ENCODE measurements at places on chromosomes 16 and 17.

DNA sequence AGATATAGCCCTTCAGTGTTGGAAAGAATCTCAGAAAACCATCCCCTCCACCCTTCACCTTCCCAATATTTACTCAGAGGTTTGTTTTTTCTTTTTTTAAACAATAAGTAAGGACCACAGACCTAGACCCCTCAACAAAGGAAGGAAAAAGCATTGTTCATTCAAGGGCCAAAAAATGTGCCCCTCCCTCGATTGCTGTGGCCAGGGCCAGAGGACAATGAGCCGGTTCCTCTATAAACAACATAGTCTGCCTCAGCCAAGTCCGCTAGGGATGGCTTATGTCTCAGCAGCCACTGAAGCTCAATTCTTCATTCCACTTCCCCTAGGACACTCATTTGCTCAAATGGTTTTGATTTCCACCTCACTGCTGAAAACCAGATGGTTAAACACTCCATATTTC lies 24.0 kb downstream of the TRIM16 start:
- no peak for DNase-seq

DNA sequence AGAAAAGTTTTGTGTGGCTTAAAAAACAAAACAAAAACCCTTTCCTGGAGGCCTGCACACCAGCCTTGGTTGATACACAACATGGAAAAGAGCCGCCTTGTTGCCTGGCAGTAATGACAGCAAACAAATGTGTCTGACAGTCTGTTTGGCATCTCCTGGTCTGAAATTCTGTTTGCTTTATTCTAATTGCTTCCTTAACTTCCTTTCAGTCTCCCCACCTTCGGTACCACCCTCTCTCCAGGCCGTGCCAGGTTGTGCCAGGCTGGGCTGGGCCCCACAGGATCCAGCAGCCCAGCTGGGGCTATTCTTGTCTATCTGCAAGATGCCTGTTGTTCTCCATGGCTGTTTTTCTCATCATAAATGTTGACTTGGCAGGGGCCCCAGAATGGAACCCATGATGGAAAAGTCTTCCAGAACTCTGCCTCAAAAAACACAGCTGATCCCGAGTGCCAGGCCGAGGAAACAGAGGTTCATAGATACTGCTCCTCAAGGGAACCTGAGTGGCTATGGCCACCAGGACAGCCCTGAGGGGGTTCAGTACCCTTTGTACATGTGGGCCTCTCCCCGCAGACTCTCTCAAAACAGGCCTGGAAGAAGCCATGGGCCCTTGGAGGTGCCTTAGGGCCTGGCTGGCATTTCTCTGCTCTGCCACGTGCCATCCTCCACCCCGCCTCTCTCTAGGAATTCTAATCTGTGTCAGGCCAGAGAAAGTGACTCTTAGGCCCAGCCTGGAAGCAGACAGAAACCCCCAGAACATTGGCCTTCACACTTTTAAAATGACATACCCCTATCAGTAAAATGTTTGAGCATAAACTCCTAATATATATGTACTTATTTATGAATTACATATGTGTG lies 50.5 kb downstream of the YPEL2 start:
- no peak for DNase-seq

DNA sequence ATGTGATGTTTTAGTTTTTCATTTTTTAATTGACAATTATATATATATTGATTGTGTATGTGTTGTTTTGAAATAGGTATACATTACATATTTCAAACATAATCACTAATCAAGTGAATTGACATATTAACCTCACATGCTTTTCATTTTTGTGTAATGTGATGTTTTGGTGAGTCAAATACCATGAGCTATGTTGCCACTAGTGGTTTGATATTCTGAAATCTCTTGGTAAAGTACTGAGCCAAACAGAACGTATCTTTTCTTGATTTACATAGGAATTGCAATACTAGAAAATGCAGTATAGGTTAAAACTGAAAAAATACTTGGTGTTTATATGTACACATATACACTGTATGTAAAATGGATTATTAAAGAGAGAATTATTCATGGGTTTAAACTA lies 65.2 kb upstream of the SIAH1 start:
- no peak for DNase-seq

DNA sequence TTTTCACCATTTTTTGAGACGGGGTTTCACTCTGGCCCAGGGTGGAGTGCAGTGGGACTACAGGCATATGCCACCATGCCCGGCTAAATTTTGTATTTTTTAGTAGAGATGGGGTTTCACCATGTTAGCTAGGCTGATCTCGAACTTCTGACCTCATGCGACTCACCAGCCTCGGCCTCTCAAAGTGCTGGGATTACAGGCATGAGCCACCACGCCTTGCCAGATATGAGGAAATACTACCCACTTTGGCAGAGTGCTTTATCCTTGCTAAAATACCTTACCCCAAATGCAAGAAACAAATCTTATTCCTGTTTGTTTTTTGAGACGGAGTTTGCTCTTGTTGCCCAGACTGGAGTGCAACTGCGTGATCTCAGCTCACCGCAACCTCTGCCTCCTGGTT lies 62.9 kb upstream of the MGAT5B start:
- no peak for DNase-seq

GRCh38 chr16:67196881-67197280 lies 2.0 kb upstream of the ELMO3 start:
- DNase-seq: no peak

GRCh38 chr17:48612854-48613691 lies 2.0 kb downstream of the HOXB8 start:
- peak; percentile 33 for DNase-seq

- DNase-seq: no peak
Observed at GRCh38 chr17:5304636-5305035, 22.6 kb downstream of the RABEP1 start.

- DNase-seq: no peak
Observed at GRCh38 chr17:61426482-61427304, 25.5 kb upstream of the TBX4 start.

GRCh38 chr17:28398280-28398981 lies 7.6 kb downstream of the SLC46A1 start:
- DNase-seq: no peak

- no peak for DNase-seq
Observed at GRCh38 chr17:13862346-13862745, 207.0 kb upstream of the COX10 start.

- DNase-seq: no peak
Observed at GRCh38 chr17:55394357-55395021, 27.1 kb downstream of the MMD start.

GRCh38 chr17:11880714-11881113 lies 116.6 kb downstream of the ZNF18 start:
- no peak for DNase-seq

DNA sequence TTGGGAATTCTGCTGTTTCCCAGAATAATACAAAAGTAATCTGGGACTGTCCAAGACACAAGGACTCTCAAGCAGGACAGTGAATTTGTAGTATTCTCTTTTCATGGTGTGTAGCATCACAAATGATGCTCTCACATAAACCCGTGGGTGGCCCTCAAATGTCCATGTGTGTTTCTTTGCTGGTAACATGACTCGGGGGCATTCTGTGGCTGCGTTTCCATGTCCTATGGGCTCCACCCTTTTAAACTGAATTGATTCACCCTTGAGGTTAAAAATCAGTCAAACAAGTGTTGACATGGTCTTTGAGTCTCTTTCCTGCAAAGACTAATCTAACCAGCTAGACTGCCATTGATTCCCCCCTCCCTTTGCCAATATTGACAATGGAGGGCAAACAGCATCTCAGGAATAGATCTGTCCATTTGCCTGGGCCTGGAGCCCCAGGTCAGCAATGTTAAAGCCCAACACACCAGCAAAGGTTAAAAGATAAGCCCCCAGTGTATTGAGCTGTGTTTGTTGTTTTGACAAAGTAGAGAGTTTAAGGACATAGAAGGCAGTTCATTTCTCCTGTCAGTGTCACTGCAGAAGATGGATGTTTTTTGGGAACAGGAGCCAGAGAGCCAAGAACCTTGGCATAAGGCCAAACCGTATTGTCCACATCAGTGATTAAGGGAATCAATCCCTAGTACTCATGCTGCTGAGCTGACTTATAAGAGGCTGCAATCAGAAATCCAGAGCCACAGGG lies 117.1 kb upstream of the COX10 start:
- DNase-seq: no peak

DNA sequence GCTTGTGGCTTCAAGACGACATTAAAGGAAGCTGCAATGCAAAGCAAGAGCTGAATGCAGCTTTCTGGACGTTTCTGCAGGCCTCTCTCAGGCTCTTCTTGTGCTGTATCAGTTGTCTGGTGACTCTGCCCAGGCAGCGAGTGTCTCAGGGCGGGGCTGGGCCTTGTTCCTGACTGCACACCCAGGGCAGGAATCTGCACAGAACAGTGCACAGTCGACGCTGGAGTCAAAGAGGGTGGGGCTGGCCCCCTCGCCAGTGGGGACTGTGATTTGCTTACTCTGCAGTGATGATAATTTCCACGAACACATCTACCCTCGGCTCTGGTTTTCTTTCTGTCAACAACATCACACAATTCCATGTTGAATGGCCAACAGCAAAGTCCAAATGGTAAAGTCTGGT lies 60.7 kb downstream of the IRF8 start:
- DNase-seq: no peak

DNA sequence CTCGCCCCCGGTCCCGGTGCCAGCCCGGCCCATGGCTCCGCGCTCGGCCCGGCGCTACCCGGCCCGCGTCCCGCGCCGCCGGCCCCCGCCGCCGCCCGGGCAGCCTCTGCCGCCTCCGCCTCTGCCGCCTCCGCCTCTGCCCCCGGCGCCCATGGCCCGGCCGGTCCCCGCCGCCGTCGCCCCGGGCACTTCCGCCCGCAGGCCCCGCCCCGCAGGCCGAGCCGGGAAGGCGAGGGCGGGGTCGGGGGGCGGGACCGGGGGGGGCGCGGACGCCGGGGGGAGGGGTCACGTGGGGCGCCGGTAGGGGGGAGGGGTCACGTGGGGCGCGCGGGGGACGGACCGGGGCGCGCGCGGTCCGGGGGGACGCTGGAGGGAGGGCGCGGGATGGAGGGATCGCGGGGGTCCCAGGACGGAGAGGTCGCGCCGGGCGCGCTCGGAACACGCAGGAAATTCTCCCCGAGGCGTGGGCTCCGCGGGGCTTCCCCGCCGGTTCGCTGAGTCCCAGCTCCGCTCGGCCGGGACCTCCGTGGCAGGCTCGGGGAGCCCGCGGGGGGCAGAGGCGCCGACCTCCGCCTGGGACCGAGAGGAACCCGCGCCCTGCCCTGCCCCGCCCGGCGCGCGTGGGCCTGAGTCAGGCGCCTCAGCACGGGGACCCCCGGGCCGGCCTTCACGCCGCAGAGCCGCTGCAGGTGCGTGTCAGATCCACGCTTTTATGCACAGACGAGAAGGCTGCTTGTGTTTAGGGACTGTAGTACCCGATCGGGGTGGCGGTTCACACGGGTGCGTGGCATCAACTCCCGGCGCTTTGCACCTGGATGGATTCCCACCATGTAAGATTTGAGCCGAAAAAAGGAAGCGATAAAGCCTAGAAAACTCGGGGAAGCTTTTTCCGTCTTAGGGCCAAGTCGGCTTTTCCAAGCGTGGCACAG lies at the start of gene PGAP6:
Gene PGAP6, minus strand, starts transcription at position 190 of the 929 bp plus-strand sequence. Its CDS starts 157 bp downstream, at position 33.
- peak; percentile 49 for DNase-seq

DNA sequence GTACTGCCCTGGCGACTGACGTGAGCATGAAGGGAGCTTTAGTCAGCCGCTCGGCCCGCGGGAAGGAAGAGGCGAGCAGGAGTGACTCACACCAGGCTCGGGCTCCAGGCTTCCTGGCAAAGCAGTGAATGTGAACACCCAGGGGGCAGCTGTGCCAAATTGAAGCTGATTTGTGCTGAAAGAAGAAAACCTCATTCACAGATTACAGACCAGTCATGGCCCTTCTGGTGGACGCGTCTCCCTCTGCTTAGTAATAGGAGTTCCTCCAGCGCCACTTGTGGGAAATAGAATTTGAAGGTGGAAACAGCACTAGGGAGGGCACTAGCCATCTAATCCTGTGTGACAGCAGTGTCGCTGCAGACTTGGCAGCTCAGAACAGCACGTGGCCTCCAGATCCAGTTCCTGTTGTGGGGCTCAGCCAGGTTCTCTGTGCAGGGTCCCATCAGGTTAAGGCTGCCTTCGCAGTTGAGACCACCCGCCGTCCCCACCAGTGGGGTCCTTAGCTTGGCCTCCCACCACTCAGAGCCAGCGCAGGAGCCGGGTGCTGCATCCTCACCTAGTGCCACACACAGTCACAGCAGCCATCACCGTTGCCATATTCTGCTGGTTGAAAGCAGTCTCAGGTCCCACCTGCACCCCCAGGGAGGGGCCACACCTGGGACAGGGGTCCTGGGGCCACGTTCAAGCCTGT lies 164.5 kb upstream of the CHMP6 start:
- DNase-seq: peak; percentile 38

GRCh38 chr16:58733248-58733670 lies 857 bp downstream of the GOT2 start:
- DNase-seq: no peak

- no peak for DNase-seq
Observed at GRCh38 chr16:31010585-31011325, at the start of gene STX1B. Gene STX1B (minus strand): TSS chr16:31010638. CDS start chr16:31010396, 242 bp downstream.

DNA sequence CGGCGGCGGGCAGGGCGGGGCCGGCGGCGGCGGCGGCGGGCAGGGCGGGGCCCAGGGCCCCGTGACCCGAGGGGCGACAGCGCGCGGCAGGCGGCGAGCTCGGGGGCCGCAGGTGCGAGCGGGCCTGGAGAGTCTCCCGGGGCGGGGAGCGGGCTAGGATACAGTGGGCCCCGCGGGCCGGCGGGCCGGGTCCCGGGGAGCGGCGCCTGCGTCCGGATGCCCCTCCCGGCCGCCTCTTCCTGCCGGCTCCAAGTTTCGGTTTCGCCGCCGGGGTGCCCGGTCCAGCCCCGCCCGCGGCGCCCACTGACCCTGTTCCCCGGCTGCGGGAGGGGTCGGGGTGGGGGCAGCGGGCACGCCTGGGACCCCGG lies at the start of gene RNF213:
Gene RNF213, plus strand, starts transcription at position 62 of the 368 bp plus-strand sequence. CDS start 2,830 bp downstream, outside the sequence.
- DNase-seq: peak; percentile 50

DNA sequence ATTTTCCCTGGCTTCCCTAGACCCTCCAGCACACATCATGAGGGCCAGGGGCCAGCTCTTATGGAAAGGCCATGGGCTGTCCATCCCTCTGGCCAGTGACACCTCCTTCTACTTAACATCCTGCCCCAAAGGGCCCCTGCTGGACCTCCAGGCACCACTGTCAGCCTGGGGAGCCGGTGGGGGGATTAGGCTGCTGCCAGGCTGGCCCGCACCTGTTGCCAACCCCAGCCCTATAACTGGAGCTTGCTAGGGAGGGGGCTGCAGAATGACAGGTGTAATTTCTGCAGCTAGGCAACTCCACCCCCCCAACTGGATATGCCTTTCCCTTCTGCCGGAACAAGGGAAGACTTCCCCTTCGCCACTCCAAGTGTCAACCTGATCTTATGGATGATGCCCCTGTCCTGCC lies 12.5 kb downstream of the RARA start:
- DNase-seq: no peak

DNA sequence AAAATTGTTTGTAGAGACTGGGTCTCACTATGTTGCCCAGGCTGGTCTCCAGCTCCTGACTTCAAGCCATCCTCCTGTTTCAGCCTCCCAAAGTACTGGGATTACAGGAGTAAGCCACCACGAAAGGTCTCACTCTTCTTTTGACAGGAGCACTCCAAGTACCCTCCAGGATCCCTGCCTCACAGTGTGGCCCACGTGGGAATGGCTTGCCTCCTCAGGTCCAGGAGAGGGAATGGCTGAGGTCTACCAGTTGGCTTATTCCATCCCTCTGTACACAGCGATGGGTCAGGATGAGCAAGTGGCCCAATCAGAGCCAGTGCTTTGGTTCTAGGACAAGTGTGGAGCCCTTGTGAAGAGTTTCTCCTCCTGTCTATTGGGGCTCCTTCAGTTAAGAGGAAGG lies 73.7 kb upstream of the ZNF423 start:
- no peak for DNase-seq
